Esophagus muscularis mucosa (tissue), 4 donors: ENCODE measurements at places on chromosomes 6 and 20. TPM values are rescaled to one million over a fixed set of nuclear protein-coding genes. Genes with fewer than 3 reads are reported as not detected.

Gene GATA5
- total RNA-seq, result 0.46 TPM

Gene SLC2A4RG
- 48.0 TPM for total RNA-seq

Gene KCNK5
- 7.0 TPM for total RNA-seq

Gene PRL
- not detected for total RNA-seq

Gene COL21A1
- total RNA-seq, result 9.6 TPM

Gene CYP39A1
- 10.4 TPM for total RNA-seq

Gene LAMA2
- total RNA-seq, result 115 TPM

Gene ESR1
- 1.8 TPM for total RNA-seq

GRCh38 chr6:10719296-10719963 is 3.4 kb upstream of the TMEM14C start:
- peak; percentile 17 for DNase-seq
- H3K36me3 ChIP-seq, result no peaks in the 10 kb centered on the region
- peaks cover 31% of the 10 kb centered on the region for H3K4me1 ChIP-seq
- H3K27me3 ChIP-seq, result no peaks in the 10 kb centered on the region
- peak overlapping the region; percentile 81 for H3K27ac ChIP-seq

DNA sequence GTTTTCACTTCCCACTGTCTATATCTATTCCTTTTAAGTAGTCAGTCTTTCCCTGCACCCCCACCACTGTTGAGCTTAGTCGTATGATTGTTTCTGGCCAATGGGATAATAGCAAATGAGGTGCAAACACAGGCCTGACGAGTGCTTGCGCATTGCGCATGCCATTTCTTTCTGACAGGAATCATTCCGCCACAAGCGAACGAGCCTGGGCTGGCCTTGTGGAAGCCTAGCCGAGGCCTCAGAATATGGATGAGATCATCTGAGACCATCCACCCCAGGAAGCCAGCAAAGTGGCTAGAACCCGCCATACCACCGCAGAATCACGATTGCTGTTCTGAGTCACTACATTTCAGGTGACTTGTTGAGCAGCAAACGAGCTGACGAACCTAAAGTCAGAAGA is 52.2 kb upstream of the PRL start:
- no peak overlapping the region for H3K27ac ChIP-seq
- peak; percentile 87 for DNase-seq
- no peaks in the 10 kb centered on the region for H3K27me3 ChIP-seq
- H3K4me3 ChIP-seq, result no peak overlapping the region

GRCh38 chr6:170294298-170294730 is 3.4 kb upstream of the DLL1 start:
- no peak for DNase-seq
- no peaks in the 10 kb centered on the region for H3K36me3 ChIP-seq
- H3K27me3 ChIP-seq, result peaks cover 88% of the 10 kb centered on the region

DNA sequence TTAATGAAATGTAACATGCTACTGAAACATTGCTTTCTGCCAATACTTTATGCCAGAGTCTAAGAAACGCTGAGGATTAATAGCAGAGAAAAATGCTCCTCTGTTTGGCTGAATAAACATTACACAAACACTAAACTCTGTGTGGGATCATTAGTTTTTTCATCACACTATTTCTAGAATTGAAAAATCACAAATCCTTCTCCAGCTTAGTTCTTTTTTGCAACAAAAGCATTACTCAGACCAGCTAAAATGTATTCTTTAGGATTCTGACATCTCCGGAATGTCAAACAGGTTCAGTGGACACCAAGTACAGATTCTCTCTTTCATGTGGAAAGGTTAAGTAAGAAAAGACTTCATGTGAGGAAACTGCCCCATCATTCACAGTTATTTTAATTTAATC is 226.9 kb downstream of the SIM1 start:
- no peaks in the 10 kb centered on the region for H3K27me3 ChIP-seq
- H3K36me3 ChIP-seq, result no peaks in the 10 kb centered on the region
- no peak for DNase-seq
- no peak overlapping the region for H3K4me3 ChIP-seq

DNA sequence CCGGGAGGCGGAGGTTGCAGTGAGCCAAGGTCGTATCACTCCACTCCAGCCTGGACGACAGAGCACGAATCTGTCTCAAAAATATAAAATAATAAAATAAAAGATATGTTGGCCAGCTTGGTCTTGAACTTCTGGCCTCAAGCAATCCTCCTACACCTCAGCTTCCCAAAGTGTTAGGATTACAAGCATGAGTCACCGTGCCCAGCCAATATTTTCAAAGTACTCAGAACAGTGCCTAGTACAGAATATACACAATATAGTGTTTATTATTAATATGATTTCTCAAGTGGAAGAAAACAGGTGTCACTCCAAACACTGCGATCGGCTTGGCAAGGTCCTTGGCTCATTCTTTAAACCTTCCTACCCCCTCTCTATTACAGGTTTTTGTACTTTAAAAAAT is 3.1 kb downstream of the FAM210B start:
- peaks cover 20% of the 10 kb centered on the region for H3K36me3 ChIP-seq
- no peak overlapping the region for H3K27ac ChIP-seq
- no peaks in the 10 kb centered on the region for H3K27me3 ChIP-seq
- H3K4me3 ChIP-seq, result no peak overlapping the region

DNA sequence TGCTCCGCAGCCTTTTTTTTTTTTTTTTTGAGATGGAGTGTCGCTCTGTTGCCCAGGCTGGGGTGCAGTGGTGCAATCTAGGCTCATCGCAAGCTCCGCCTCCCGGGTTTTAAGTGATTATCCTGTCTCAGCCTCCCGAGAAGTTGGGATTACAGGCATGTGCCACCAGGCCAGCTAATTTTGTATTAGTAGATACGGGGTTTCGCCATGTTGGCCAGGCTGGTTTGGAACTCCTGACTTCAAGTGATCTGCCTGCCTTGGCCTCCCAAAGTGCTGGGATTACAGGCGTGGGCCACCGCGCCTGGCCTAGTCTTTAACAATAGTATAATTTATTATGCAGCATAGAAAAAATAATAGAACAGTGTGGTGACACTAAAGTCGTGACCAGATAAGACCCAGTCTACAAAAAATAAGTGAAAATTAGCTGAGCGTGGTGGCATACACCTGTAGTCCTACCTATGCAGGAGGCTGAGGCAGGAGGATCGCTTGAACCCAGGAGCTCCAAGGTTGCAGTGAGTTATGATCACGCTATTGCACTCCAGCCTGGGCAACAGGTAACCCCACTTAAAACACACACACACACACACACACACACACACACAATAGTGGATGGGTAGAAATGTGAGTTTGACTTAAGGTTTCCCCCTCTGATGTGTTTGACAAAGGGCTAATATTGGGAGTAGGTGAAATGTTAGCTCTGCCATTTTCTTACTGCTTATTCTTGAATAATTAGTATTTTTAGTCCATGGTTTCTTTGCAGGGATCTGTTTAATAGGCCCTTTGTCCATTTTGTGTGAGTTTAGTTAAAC is 6.5 kb downstream of the PIM1 start:
- peaks cover 29% of the 10 kb centered on the region for H3K36me3 ChIP-seq
- no peaks in the 10 kb centered on the region for H3K27me3 ChIP-seq
- H3K4me1 ChIP-seq, result peaks cover 14% of the 10 kb centered on the region

DNA sequence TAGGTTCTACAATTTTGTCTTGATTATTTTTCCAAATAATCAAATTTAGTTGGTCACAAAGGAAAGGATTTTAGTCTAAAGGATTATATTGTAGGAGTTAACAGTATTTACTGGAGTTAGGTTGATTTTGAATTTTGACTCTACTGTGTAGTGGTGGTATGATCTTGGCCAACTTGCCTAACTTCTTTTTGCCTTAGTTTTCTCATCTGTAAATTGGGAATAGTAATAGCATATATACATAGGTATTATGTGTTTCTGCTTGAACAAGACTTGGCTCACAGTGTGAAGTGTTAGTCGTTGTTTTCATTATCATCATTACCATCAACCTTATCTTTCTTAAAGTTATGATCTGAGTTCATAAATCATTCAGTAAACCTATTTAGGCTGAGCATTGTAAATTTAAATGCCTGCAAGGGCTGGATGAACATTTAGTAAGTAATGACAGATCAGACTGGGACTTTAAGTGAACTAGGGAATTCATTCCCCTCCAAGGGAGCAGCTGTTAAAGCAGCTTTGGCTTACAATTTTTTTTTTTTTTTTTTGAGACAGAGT is 11.2 kb downstream of the ITCH start:
- no peaks in the 10 kb centered on the region for H3K27me3 ChIP-seq
- peaks cover 41% of the 10 kb centered on the region for H3K36me3 ChIP-seq
- peaks cover 54% of the 10 kb centered on the region for H3K4me1 ChIP-seq
- no peak for DNase-seq
- H3K4me3 ChIP-seq, result no peak overlapping the region
- H3K27ac ChIP-seq, result no peak overlapping the region

GRCh38 chr6:113651120-113651519 is 206.0 kb upstream of the MARCKS start:
- H3K4me1 ChIP-seq, result peaks cover 3% of the 10 kb centered on the region
- no peak overlapping the region for H3K27ac ChIP-seq
- H3K27me3 ChIP-seq, result no peaks in the 10 kb centered on the region
- no peaks in the 10 kb centered on the region for H3K36me3 ChIP-seq
- H3K4me3 ChIP-seq, result no peak overlapping the region

- no peaks in the 10 kb centered on the region for H3K27me3 ChIP-seq
- H3K4me3 ChIP-seq, result no peak overlapping the region
- no peak overlapping the region for H3K27ac ChIP-seq
Observed at GRCh38 chr20:60976913-60977312, 275.1 kb upstream of the CDH4 start.

- H3K36me3 ChIP-seq, result no peaks in the 10 kb centered on the region
- H3K27me3 ChIP-seq, result no peaks in the 10 kb centered on the region
- H3K27ac ChIP-seq, result no peak overlapping the region
- H3K4me3 ChIP-seq, result no peak overlapping the region
- DNase-seq, result no peak
Observed at GRCh38 chr6:131226459-131227157, 91.3 kb downstream of the AKAP7 start.

DNA sequence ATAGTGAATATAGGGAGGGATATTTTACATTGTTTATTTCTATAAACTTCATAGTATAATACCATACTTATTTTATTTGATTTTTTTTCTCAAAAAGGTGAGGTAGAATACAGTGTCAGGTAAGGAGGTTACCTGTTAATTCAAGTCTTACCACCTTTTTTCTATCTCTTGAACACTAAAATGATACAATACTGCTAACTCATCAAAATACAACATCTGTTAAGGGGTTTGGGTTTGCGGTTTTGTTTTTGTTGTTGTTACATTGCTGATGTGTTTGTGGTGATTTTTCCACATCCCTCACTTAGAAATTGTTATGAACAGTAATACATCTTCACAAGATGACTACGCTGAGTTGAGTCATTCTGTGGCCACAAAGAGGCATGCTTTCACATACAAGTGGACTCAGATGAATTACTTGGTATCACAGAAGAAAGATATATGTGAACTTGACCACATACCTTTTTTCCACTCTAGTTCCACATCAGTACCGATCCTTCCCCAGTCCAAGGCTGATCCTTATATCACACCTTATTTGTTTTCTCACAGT is 139.4 kb upstream of the ID4 start:
- H3K4me3 ChIP-seq, result no peak overlapping the region
- H3K27me3 ChIP-seq, result no peaks in the 10 kb centered on the region
- H3K4me1 ChIP-seq, result no peaks in the 10 kb centered on the region
- no peak overlapping the region for H3K27ac ChIP-seq
- H3K36me3 ChIP-seq, result no peaks in the 10 kb centered on the region

- H3K36me3 ChIP-seq, result no peaks in the 10 kb centered on the region
- H3K27ac ChIP-seq, result no peak overlapping the region
- DNase-seq, result no peak
- H3K27me3 ChIP-seq, result peaks cover 13% of the 10 kb centered on the region
Observed at GRCh38 chr6:27178860-27179259, 68.6 kb upstream of the PRSS16 start.

DNA sequence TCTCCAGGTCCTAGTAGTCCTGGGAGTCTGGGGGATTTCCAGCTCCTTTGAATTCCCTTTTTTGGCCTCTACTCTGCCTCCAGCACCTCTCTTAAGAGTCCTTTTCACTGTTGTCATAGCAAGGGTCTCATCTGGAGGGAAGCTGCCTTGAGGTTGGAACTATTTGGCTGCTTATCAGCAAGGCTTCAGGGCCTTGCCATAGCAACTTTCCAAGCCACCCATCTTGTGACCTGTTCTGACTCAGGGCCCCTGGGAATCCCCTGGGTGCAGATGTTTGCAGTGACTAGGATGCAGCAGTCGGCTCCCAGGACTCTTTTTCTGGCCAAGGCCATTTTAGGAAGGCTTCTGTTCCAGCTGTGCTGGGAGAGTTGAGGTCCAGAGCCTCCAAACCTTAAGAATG is 12.4 kb downstream of the PKIG start:
- H3K4me1 ChIP-seq, result peaks cover 85% of the 10 kb centered on the region
- H3K36me3 ChIP-seq, result peaks cover 11% of the 10 kb centered on the region
- H3K4me3 ChIP-seq, result no peak overlapping the region
- H3K27ac ChIP-seq, result peak overlapping the region; percentile 90
